Colonic mucosa (tissue), 4 donors: ENCODE measurements at places on chromosomes 3 and 15. TPM values are rescaled to one million over a fixed set of nuclear protein-coding genes. Genes with fewer than 3 reads are reported as not detected.

DUOXA2 gene
- total RNA-seq: 48.5 TPM

GPR149 gene
- total RNA-seq: not detected

GABRG3 gene
- not detected for total RNA-seq

CHDH gene
- 48.6 TPM for total RNA-seq

CADPS gene
- total RNA-seq: 6.1 TPM

KCNH8 gene
- total RNA-seq: 0.77 TPM

CIB2 gene
- total RNA-seq: 6.8 TPM

GPR176 gene
- 0.82 TPM for total RNA-seq

TMEM40 gene
- total RNA-seq: not detected

RUBCN gene
- total RNA-seq: 16.8 TPM

SLC28A1 gene
- not detected for total RNA-seq

TGM4 gene
- total RNA-seq: not detected

LIPH gene
- total RNA-seq: 104 TPM

SLC28A2 gene
- total RNA-seq: 21.6 TPM

GPR15 gene
- total RNA-seq: 2.9 TPM

CALML4 gene
- 126 TPM for total RNA-seq

CAPN3 gene
- 6.8 TPM for total RNA-seq

PCSK6 gene
- total RNA-seq: 29.9 TPM

PLA2G4D gene
- 0.24 TPM for total RNA-seq

C3orf20 gene
- 0.08 TPM for total RNA-seq

CTDSPL gene
- 76.7 TPM for total RNA-seq

SPSB4 gene
- total RNA-seq: not detected

CCDC39 gene
- not detected for total RNA-seq

CCDC32 gene
- 32.0 TPM for total RNA-seq

GOLGA8J gene
- total RNA-seq: not detected

GRAMD1C gene
- 4.1 TPM for total RNA-seq

KLHL40 gene
- not detected for total RNA-seq

DLEC1 gene
- 0.52 TPM for total RNA-seq

PCOLCE2 gene
- total RNA-seq: 1.9 TPM

COL6A5 gene
- not detected for total RNA-seq
